ENCODE measurements at places on chromosomes 13 and 19.
A peak's percentile ranks its signal among the peaks of the same experiment; 100 is the strongest.

GRCh38 chr13:101739382-101740178 is 287.1 kb downstream of the ITGBL1 start:
- no peak for DNase-seq

- DNase-seq = no peak
Observed at GRCh38 chr19:42619271-42619670, 24.5 kb upstream of the CEACAM8 start.

- no peak for DNase-seq
Observed at GRCh38 chr19:45162608-45163143, 1.9 kb upstream of the NKPD1 start.

DNA sequence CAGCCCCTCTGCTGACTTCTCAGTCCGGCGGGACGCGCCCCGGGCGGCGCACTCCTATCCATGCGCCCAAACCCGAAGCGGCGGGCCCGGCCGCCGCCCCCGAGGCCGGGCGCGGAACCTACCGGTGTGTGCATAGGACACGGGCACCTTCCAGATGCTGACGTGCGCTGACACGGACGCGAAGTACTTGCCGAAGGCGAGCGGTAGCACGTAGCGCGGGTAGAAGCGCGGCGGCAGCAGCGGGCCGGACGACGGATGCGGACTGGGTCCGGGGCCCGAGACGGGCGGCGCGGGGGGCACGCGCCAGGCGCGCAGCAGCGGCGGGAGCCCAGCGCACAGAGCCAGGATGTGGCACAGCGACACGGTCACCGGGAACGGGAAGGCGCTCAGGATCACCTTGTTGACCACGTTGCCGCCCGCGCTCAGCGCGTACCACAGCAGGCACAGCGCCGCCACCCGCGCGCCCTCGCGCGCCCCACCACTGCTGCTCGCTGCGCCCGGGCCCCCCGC is 338 bp downstream of the SLC35E1 start:
- DNase-seq = no peak

GRCh38 chr19:45117167-45117594 is 24.2 kb downstream of the PPP1R37 start:
- no peak for DNase-seq

DNA sequence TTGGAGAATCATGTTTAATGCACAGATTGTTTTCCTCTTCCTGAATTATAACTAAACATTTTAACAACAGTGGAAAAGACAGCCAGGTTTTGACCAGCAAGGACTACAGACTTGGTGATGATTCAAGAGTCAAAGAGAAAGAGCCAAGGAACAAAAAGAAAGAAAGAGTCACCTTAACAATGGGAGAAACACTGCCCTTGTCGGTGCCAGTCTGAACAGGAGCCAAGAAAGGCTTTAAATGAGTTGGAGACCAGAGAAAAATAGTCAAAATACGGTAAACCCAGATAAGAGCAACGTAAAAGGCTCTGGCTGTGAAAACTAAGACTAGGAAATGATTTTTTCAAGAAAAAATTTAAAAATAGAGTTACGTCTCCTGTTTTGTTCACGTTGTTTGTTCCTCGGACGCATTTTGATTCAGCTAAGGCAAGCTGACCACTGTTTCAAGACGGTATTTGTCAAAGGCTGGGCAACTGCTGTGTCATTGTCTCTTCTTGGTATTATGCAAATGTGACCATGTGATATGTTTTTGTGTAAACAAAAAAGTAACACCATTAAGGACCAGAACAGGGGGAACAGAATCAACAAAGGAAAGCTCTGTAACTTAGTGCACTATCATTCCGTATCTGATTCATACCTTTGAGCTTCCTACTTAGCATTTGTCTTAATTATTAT is 634.5 kb downstream of the LIG4 start:
- DNase-seq = no peak

GRCh38 chr13:21973437-21974125 is 302.7 kb downstream of the FGF9 start:
- no peak for DNase-seq

GRCh38 chr19:50537769-50538230 is 24.1 kb upstream of the ASPDH start:
- DNase-seq = peak; percentile 50

GRCh38 chr13:94601446-94602431 is at the start of gene GPR180:
Gene GPR180 (plus strand): TSS chr13:94601857. CDS start chr13:94601928, 71 bp downstream.
- DNase-seq = peak; percentile 76

DNA sequence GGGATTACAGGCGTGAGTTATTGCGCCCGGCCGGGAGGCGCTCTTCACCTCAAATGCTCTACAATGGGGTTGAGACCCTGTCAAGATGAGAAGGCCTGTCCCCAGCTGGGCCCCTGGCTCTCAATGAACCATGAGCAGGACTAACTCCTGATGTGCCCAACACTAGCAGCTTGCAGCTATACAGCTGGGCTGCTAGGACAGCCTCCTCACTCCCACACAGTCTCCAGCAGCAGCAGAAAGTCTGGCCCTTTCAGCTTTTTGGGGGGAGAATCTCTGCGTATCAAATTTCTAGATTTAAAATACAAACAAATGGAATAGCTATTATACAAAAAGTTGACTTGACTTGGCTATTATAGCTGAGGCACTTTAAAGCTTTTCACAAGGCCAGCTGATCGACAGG is 30.2 kb downstream of the TMTC4 start:
- DNase-seq = no peak

GRCh38 chr19:3162418-3163229 is 15.9 kb upstream of the S1PR4 start:
- no peak for DNase-seq

DNA sequence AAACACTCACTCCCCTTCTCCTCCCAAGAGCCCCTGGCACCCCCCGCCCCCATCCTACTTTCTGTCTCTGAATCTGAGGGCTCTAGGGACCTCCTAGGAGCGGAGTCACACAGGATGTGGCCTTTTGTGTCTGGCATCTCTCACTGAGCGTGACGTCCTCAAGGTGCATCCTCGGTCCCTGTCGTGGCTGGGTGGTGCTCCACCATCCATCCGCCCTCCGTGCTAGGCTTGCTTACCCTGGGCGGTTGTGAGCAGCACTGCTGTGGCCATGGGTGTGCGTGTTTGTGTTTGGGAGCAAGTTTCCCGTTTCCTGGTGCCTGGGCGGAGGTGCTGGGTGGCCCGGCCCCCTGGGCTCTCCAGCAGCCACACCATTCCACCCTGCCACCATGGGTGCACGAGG is 12.2 kb downstream of the PLEKHJ1 start:
- DNase-seq = peak; percentile 31

DNA sequence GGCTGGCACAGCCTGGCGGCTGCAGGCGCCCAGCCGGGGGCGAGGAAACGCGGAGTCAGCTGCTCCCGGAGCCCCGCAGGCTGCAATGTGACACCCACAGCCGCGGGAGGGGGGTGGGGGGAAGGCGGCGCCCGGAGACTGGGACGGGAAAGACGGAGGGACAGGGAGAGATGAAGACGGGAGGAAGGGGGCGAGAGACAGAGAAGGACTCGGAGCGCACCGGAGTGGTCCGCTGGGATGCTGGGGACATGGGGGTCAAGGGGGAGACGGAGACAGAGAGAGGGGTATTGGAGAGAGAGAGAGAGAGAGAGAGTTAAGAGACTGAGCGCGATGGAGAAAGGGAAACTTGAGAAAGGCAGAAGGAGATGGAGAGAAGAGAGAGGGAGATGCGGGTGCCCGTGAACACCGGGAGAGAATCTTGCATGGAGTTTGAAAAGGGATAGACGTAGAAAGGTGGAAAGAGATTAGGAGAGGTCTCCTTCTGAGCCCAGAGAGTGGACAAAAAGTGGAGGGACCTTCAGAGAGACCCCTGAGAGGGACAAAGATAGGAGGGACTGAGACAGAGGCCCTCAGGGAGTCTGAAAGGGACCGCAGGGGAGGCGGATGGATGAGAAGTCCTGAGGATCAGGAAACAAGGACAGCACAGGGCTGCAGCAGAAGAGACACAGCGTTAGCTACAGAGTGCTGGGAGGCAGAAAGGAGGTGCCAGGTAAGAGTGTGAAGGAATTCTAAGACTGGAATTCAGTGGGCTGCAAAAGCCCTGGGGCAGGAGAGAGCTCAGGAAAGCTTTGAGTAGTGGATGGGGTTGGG is 1.0 kb downstream of the SCN1B start:
- no peak for DNase-seq

DNA sequence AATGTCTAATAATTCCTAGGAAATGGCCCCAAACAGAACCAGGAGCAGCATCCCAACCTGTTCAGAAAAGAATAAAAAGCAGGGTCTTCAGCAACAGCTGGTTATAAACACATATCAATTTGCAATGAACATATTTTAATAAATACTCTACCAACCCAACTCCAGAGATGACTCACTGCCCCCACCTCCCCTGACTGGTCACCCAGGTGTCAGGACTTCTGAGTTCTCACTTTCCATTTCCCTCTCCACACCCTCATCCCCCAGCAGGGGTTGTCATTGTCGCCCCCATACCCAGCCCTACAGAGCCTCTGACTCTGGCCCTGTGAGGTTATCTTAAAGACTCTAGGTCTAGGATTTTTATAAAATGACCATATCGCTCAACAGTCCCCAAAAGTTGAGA is 6.9 kb downstream of the SERPINE3 start:
- DNase-seq = no peak

DNA sequence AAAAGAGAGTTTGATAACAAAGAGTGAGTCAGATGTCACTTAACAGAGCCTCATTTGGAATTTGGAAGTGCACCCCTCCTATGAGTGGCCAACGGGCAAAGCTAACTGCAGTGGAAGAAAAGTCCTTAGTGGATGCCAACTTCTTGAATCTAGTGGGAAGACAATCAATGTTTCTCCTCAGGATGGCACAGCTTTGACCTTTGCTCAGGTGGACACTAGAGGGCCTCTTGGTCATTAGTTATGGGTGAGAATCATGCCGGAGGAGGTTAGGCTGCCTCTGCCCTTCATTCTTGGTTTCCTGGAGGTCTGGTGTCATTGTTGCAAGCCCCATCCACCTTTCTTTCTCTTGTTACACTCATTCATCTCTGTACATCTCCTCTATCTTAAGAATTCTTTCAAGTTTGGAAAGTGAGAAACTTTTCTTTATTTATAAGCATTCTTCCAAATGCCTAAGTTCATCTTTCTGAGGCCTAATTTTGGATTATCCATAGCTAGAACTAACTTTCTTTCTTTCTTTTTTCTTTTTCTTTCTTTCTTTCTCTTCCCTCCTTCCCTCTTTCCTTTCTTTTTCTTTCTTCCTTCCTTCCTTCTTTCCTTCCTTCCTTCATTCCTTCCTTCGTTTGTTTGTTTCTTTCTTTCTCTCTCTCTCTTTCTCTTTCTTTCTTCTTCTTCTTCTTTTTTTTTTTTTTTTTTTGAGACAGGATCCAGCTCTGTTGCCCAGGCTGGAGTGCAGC is 327.2 kb upstream of the TSHZ3 start:
- DNase-seq = no peak

- DNase-seq = no peak
Observed at GRCh38 chr19:47652285-47652684, 43.4 kb downstream of the BICRA start.

GRCh38 chr13:83780227-83780626 is 102.0 kb downstream of the SLITRK1 start:
- no peak for DNase-seq

GRCh38 chr19:18339723-18340122 is 675 bp upstream of the PGPEP1 start:
- no peak for DNase-seq

- no peak for DNase-seq
Observed at GRCh38 chr19:15588265-15588664, 26.8 kb upstream of the CYP4F8 start.

- DNase-seq = no peak
Observed at GRCh38 chr13:102195566-102196462, 206.0 kb downstream of the FGF14 start.

DNA sequence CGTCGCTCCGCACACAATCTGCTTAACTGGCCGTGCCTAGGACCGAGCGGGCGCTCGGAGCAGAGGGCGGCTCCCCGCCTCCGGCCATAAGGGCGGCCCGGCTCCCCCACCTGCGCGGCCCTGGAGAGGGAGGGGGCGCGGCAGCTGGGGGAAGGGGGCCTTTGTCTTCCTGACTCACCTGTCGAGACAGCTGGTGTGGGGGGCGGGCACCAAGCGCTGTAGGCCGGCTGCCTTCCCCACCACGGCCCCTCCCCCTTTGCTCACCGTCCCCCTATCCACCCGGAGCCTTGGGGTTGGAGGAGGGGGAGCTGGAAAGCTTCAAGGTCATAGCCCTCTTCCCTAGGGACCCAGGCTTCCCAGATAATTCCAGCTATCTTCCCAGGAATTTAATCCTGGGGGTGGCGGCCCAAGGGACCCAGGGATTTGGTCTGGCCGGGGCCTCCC is 1.2 kb downstream of the VASP start:
- no peak for DNase-seq

- no peak for DNase-seq
Observed at GRCh38 chr19:38547421-38547820, 70.3 kb downstream of the MAP4K1 start.

Data from effector memory CD8-positive, alpha-beta T cell (primary cell).